ENCODE measurements at places on chromosomes 7 and 10. TPM values are rescaled to one million over a fixed set of nuclear protein-coding genes. Genes with fewer than 3 reads are reported as not detected.

DNA sequence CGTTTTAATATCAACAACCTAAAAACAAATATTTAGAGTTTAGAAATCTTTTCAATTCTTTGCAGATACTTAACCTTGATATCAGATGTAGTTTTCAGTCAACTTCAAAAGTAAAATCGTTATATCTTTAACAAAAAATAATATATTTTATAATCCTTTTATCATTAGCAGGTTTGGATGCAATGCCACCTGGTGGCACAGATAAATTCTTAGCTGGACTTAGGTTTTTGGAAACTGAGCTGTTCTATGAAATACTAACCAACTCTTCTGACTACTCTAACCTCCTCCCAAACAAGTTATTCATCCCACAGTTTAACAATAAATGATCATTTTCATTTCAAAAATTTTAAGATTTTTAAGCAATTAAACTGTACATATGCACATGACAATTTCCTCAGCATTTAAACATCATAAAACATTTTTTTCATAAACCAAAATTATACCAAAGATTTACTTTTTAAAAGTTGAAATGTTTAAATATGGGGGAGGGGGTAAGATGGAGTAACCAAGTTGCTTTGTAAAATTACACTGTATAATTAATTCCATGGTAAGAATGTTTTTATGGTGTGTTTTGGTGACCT is 56.9 kb downstream of the HIBADH start:
- H3K4me3 ChIP-seq: no peak overlapping the region
- peaks cover 6% of the 10 kb centered on the region for H3K36me3 ChIP-seq
- peak; percentile 38 for DNase-seq
- H3K4me1 ChIP-seq: peaks cover 13% of the 10 kb centered on the region
- H3K27me3 ChIP-seq: no peaks in the 10 kb centered on the region

GRCh38 chr10:88065383-88066049 is 202.1 kb downstream of the PTEN start:
- no peak overlapping the region for H3K4me3 ChIP-seq
- DNase-seq: no peak
- H3K4me1 ChIP-seq: peaks cover 17% of the 10 kb centered on the region
- no peak overlapping the region for H3K27ac ChIP-seq
- H3K27me3 ChIP-seq: no peaks in the 10 kb centered on the region
- no peaks in the 10 kb centered on the region for H3K36me3 ChIP-seq

Gene JAKMIP3
- not detected for total RNA-seq

- H3K4me1 ChIP-seq: peaks cover 12% of the 10 kb centered on the region
- peak overlapping the region; percentile 74 for H3K27ac ChIP-seq
- no peak overlapping the region for H3K4me3 ChIP-seq
- peak; percentile 89 for DNase-seq
These were observed 77.1 kb upstream of the TRIL start for GRCh38 chr7:29035044-29035740.

DNA sequence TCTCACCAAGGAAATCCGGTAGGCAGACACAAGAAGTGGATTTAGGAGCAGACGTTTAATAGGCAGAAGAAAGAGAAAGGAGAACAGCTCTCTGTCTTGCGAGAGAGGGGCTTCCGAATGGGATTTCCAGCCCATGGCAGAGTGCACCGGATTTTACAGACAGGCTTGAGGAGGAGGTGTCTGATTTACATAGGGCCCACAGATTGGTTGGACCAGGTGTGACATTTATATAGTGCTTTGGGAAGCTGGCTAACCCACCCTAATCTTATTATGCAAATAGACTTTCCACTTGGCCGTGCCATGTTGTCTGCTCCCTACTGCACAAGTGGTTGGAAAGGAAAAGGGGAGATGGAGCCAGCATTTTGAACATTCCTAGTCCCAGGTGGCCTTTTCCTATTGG is 57.8 kb downstream of the ANKMY2 start:
- no peak overlapping the region for H3K27ac ChIP-seq
- H3K4me3 ChIP-seq: no peak overlapping the region
- no peak for DNase-seq

Gene PON1
- total RNA-seq: not detected

- no peak overlapping the region for H3K27ac ChIP-seq
- DNase-seq: no peak
- no peaks in the 10 kb centered on the region for H3K27me3 ChIP-seq
- H3K36me3 ChIP-seq: no peaks in the 10 kb centered on the region
- no peaks in the 10 kb centered on the region for H3K4me1 ChIP-seq
These were observed 352.8 kb upstream of the VSTM2A start for GRCh38 chr7:54189330-54189729.

DNA sequence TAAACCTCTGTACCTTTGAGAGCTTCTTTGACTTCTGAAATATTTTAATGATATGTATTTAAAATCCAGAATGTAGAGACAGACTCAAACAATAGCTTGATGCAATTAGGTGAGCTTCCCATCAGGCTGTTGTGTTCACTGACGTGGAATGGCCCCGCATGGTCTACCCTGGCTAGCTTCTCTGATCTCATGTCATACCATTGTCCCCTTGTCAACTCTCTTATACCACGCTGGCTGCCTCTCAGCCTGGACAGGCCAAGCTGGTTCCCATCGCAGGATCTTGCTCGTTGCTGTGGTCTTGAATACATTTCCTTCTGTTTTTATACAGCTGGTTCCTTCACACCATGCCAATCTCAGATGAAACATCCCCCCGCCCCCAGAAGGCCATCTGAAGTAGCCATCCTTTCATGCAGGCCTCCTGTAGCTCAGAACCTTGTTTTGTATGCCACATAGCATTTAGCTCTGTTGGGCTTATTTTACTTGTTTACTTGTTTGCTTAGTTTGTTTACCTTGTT is 84.2 kb downstream of the FANK1 start:
- H3K4me3 ChIP-seq: no peak overlapping the region
- H3K4me1 ChIP-seq: no peaks in the 10 kb centered on the region
- H3K27ac ChIP-seq: no peak overlapping the region
- no peak for DNase-seq

- no peaks in the 10 kb centered on the region for H3K27me3 ChIP-seq
- H3K4me1 ChIP-seq: peaks cover 14% of the 10 kb centered on the region
- no peak for DNase-seq
- no peak overlapping the region for H3K4me3 ChIP-seq
These were observed 5.8 kb upstream of the PLEKHA1 start for GRCh38 chr10:122368502-122369254.

DNA sequence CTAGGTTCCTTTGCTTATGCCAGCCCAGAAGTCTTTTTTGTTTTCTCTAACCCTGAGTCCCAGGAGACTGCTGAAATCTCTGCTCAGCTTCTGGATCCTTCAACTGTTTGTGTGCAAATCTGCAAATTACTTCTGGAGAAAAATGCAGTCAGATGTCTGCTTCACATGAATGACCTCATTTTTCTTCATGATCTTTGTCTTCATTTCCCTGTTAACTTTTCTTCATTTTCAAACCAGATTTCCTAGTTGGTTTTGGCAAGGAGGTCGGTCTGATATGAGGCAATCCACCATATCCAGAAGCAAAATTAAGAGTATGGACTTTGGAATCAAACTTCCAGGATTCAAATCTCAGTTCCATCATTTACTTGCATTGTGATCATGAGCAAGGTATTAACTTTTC is 66.8 kb downstream of the ZNF503 start:
- no peak for DNase-seq
- no peak overlapping the region for H3K27ac ChIP-seq
- no peaks in the 10 kb centered on the region for H3K4me1 ChIP-seq
- no peak overlapping the region for H3K4me3 ChIP-seq

GRCh38 chr10:93999401-93999851 is 5.7 kb downstream of the PLCE1 start:
- no peaks in the 10 kb centered on the region for H3K27me3 ChIP-seq
- DNase-seq: no peak
- no peak overlapping the region for H3K4me3 ChIP-seq
- H3K36me3 ChIP-seq: no peaks in the 10 kb centered on the region
- H3K27ac ChIP-seq: no peak overlapping the region

Gene PIK3CG
- total RNA-seq: not detected

- H3K4me1 ChIP-seq: no peaks in the 10 kb centered on the region
- no peaks in the 10 kb centered on the region for H3K36me3 ChIP-seq
- H3K4me3 ChIP-seq: no peak overlapping the region
- DNase-seq: no peak
- peaks cover under 1% of the 10 kb centered on the region for H3K27me3 ChIP-seq
These were observed 56.3 kb upstream of the USP6NL start for GRCh38 chr10:11667756-11668155.

Gene CCDC136
- 3.5 TPM for total RNA-seq

DNA sequence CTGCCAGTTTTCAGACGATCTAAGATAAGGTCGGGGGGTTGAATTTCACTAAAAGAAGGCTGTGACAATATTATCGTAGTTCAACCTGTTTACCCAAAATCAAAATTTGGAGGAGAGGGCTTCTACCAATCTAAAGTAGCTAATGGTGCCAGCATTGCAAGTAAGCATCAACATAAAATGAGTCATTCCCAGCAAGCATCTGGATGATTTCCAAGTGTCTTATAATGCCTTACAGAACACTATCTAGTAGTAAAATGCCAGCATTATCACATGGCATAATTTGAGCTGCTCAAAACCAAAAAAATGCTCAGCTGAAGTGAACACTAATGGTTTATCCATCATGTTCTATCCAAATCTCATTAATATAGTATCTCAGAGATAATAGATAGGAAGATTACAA is 1193.9 kb downstream of the DNAJB9 start:
- no peak overlapping the region for H3K4me3 ChIP-seq
- H3K27me3 ChIP-seq: peaks cover 10% of the 10 kb centered on the region
- no peak overlapping the region for H3K27ac ChIP-seq
- H3K36me3 ChIP-seq: no peaks in the 10 kb centered on the region

Gene ESYT2
- total RNA-seq: 78.6 TPM

Gene LRRC61
- 8.4 TPM for total RNA-seq

- H3K36me3 ChIP-seq: no peaks in the 10 kb centered on the region
- H3K27me3 ChIP-seq: no peaks in the 10 kb centered on the region
- no peak overlapping the region for H3K27ac ChIP-seq
- DNase-seq: no peak
These were observed 710.4 kb downstream of the TNS3 start for GRCh38 chr7:46871516-46871915.

GRCh38 chr10:89852872-89853271 is 151.5 kb downstream of the KIF20B start:
- no peaks in the 10 kb centered on the region for H3K4me1 ChIP-seq
- H3K36me3 ChIP-seq: no peaks in the 10 kb centered on the region

Gene LIPM
- total RNA-seq: not detected

DNA sequence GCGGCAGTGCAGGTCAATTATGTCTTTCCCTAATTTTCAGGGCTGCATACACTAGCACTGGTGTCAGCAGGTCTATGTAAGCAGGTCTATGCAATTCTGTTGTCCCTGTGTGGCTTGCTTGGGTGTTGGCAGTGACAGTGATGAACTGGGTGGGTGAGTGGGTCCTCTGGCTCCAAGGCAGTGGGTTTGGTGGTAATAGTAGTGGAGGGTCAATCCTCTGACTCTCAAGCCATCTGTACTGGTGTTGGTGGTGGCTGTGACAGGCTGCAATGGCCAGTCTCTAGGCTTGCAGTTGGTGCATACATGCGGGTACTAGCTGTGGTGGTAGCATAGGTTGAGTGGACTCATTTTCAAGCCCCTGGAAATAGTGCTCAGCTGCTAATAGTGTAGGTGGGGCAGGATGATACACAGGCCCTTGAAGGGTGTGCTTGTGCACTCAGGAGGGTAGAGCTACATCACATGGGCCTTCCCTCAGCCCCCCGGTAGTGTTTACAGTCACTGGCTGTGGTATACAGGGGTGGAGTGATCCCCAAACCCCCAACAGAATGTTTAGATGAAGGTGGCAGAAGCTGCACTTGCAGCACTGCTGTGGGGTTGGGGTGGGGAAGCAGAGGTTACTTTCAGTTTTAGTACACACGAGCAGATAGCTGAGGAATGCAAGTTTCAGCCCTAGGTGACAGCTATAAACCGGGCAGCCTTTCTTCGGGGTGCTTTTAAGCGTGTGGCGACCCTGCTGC is 331.3 kb downstream of the PCDH15 start:
- peak overlapping the region; percentile 55 for H3K4me3 ChIP-seq
- no peak for DNase-seq
- H3K36me3 ChIP-seq: peaks cover 6% of the 10 kb centered on the region
- H3K4me1 ChIP-seq: peaks cover 5% of the 10 kb centered on the region
- H3K27ac ChIP-seq: no peak overlapping the region

DNA sequence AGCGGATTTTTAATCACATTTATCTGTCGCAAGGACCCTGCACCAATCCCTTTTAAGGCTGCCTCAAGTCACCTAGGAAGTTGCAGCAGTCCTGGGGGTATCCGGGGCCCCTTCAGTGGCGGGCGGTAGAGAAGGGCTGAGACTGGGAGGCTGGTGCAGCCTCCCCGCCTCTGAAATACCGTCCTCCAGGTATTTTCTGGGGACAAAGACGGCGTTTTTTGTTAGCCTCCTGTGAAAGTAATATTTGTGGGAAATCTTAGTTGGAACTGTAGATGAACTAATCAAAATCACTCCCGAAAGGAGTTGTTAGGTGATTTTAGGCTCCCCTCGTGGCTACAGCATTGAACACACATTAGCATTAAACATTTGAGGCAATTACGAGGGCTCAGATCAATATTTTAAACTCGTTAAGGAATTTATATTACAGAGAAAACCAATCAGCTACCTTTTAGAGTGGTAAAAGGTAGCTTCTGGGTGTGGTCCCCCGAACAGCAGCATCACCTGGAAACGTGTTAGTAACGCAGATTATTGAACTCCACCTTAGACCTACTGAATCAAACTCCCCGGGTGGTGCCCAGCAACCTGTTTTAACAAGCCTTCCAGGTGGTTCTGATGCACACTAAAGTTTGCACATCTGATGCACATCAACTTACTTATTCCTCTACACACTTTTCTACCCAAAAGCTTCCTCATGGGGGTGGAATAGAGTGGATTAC is 530 bp upstream of the ANXA7 start:
- H3K27me3 ChIP-seq: no peaks in the 10 kb centered on the region
- no peaks in the 10 kb centered on the region for H3K36me3 ChIP-seq
- peak overlapping the region; percentile 98 for H3K4me3 ChIP-seq
- H3K4me1 ChIP-seq: peaks cover 17% of the 10 kb centered on the region
- peak overlapping the region; percentile 95 for H3K27ac ChIP-seq

Gene SFXN4
- total RNA-seq: 33.2 TPM

Gene ST8SIA6
- 0.52 TPM for total RNA-seq

Gene SLC16A12
- 0.09 TPM for total RNA-seq
